ENCODE measurements at places on chromosomes 7 and 10.

- no peak for DNase-seq
These were observed 81.6 kb upstream of the CHST15 start for GRCh38 chr10:124174673-124175645.

- no peak for DNase-seq
These were observed 4.2 kb upstream of the PILRA start for GRCh38 chr7:100369105-100369504.

DNA sequence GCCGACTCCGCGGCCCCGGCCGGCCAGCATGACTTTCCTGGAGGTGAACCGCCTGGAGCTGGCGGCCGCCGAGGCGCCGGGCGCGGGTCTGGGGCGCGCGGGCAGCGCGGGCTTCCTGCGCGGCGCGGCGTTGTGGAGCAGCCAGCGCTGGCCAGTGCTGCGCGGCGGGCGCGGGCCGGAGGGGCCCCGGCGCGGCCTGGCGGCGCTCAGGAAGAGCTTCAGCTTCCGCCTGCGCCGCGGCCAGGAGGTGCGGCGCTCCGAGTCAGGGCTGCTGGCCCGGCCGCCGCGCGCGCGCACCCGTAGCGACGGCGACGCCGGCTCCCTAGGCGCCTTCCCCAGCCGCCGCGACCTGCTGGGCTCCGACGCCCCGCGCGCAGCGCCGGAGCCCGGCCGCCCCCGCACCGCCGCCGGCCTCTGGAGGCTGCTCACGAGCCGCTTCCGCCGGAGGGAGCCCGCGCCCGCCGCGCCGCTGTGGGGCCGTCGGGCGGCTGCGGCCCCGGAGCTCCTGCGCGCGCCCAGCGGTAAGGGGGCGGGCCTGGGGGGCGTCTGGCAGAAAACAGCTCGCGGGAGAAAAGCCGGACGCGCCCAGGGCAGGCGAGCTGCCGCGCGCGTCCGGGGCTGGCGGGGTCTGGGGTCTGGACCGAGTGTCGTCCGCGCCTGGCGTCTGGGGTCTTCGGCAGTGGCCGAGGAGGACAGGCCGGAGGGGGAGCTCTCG, 29.0 kb downstream of the AGAP3 start:
- DNase-seq = no peak

DNA sequence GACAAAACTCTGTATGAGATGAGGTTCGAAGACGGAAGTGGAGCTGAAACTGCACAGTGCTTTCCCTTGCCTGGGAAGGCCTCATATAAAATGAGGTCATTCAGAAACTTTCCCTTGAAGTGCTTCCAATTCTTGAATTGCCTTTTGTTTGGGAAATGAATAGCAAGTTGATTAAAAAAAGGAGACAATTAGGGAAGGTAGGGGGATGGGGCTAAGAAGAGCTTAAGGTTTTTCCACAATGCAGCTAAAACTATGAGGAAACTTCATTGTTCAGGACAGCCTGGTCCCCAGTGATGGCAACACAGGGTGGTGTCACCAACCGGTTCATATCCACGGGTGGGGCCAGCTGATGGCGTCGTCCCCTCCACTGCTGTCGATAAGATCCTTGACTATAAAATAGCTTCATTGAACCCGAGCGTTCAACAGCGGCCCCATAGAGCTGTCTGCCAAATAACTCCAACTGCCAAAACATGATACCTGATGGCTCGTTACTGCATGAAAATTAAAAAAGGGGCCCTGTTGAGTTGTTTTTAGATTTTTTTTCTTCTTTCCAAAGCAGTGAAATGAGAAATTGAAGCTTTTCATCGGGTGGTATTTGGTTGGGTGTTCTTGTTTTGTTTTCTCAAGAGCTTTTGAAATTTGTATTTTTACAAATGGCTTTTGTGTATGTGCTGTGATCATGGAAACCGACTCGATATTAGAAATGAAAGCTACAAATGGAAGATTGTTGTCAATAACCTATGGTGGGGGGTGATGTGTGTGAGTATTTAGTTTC, 2.8 kb upstream of the CELF2 start:
- no peak for DNase-seq

DNA sequence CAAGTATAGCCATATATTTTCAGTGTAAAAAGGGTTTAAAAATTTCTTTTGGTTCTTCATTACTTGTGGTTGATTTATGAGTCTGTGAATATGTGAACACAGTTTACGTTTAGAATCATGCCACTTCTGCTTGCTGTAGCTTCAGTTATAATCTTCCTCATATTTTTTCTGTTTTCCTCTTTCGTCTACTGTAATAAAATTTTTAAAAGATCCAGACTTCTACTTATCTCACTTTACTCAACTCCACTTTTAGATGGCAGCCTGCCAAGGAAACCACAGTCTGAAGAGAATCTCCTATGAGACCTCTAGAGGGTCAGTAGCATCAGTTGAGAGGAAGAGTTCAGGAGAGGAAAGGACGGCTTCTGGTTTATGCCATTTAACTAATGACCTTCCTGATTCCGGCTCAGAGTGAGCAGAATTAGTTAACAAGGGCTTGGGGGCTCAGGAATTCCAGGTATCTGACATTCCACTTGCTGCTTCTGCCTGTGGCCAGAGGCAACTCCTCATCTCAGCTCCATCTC, 21.4 kb downstream of the CREB5 start:
- DNase-seq = no peak

GRCh38 chr7:28579571-28579970, 167.3 kb downstream of the CREB5 start:
- DNase-seq = no peak

DNA sequence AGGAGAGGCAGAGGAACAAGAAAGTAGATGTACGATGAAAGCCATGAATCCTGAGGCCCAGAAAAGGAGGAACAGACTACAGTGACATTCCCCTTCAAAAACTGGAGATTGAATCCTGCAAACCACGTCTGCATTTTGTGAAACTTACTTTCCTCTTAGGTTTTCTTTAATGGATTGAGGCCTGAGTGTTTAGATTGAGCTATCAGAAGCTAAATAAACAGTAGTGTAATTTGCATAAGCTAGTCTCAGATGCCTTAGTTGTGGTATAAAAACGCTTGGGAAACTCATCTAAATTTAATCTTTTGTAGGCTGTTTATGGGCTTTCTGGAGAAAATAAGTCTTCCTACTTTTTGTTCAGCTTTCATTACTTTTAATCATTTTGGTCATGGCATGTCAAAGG, 94.8 kb upstream of the HDAC9 start:
- no peak for DNase-seq

DNA sequence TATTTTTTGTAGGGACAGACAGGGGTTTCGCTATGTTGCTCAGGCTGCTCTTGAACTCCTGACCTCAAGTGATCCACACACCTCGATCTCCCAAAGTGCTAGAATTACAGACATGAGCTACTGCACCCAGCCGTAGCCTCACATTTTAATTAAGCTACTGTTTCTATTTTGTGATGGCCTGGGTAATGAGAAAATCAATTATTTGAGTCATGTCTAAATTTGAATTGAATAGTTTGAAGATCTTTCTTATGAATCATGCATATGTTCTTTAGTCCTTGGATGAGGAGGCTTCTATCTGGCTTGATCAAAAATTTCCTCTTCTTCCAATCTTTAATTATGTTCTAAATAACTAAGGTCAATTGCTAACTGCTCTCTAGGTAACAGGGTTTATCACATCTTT, 175.0 kb downstream of the REEP3 start:
- DNase-seq = no peak

DNA sequence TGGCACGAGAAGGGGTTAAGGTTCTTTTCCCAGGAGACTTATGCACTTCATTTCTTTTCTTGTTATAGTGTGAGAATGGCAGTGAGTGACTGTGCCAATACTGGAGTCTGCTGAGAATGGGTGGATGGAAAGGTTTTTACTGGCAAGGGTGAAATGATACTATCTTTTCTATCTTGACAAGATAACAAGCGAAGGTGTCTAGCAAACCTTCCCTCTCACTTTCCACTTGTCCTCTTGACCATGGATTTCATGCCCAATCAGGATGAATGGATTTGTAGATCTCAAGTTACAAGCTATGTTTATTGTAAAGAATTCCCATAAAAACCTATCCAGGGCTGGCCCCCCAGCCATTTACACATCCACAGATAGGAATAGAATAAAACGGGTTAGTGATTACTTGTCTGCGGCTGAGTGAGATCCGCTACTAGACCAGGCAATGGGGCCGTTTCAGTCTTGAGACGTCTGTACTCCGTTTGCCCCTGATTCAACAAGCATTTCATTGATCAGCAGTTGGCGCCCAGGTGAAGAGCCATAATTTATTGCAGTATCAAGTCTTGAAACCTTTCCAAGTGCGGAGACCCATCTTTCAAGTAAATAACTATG, 152.6 kb downstream of the PRKCQ start:
- DNase-seq = no peak

- no peak for DNase-seq
These were observed 63.9 kb upstream of the ECHDC3 start for GRCh38 chr10:11678074-11678793.

- DNase-seq = no peak
These were observed 647.6 kb downstream of the TNS3 start for GRCh38 chr7:46934198-46934825.

DNA sequence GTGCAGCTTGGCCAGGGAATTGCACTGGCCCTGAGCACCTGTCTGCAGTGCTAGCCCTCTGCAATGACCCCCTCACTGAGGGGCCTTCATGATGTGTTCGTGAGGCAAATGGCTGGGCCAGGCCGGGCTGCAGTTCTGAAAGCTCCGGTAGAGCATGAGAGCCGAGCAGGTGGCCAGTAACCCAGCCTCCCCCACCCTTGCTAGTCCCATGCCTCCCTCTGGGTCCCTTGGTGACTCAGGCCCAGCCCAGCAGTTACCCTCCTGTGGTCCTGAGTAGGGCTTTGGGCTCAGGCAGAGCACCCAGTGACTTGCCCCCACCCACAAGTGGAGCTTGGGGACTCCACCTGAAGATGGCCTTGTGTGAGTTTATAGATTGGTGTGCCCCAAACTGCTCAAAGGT, 16.1 kb upstream of the CSGALNACT2 start:
- DNase-seq = no peak

GRCh38 chr7:2154831-2155230, 77.9 kb downstream of the MAD1L1 start:
- DNase-seq = no peak

DNA sequence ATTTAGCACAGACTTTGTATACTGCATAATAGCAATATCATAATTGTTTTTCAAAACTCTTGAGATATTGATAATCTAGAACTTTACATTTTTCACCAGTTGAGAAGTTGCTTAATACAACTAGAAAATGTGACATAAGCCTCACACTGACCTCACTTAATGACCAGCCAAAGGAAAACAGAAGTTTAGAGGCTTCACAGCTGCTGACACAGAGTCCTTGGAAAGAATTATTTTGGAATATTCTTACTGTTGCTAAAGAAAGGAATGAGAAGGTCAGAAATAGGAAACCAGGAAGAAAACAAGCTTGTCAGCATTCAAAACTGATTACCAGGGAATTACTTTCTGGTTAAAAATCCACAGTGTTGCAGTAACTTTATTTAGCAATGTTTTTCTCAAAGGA, 35.5 kb upstream of the WASL start:
- no peak for DNase-seq

DNA sequence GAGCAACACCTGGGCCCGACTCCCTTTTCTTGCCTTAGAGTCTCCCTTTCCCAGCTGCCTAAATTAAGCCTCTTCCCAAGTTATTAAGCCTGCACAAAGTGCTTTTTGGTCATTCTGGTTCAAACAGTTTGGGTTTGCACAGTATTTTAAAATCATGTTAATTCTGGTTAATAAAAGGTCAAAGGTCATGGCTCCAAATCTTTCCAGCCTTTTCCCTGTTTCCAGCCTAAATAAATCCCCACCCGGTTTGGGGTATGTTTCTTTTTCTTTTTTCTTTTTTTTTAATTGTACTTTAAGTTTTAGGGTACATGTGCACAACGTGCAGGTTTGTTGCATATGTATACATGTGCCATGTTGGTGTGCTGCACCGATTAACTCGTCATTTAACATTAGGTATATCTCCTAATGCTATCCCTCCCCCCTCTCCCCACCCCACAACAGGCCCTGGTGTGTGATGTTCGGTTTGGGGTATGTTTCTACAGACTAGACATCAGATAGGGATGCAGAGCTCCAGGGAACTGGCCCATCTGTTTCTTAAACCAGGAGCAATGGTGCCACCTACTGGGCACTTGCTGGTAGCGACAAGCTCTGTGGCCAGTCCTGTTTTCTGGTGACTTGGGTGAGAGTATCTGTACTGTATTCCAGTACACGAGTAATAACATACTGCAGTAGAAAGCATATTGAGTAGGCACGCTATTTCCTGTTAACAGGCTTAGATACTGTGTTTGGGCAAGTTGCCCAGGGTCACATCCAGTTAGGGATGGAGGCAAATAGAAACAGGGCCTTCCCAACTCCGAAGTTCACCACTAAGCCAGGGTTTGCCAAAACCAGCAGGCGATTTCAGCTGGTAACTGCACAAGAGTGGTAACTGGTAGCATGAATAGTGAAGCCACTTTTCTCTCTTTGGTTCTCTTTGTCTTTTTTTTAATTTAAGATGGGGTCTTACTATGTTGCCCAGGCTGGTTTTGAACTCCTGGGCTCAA, 60.6 kb upstream of the TRIM8 start:
- no peak for DNase-seq

- DNase-seq = no peak
These were observed 38.0 kb upstream of the TARP start for GRCh38 chr7:38311329-38311937.

- DNase-seq = peak; percentile 4
These were observed 109.1 kb upstream of the CTTNBP2 start for GRCh38 chr7:117982071-117983055.

DNA sequence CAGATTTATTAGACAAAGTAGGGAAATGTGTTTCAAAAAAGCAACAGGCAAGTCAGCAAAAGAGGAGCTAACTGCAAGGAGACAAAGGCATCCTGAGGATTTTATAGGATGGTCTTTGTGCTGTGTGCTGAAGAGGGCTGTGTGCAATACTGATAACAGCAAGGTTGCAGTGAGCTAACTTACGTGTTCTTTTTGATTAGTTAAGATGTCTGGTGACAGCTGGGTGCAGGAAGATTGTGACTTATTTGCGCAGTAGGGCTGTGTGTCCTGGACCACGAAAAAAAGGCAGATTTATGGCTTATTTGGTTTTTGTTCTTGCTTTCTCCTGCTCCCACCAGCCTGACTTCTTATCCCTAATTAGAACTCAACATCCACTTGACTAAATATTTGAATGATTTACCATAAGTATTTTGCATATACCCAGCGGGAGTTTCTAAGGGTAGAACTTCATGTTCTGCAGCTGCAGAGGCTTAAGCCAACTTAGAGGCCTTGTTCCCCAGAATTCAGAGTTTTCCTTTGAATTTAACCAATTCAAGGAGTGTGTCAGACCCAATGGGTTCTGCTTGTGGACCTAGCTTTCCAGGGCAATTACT, 119.0 kb downstream of the ANKRD26 start:
- DNase-seq = no peak

- DNase-seq = no peak
These were observed 285.1 kb upstream of the PHF14 start for GRCh38 chr7:10688544-10688943.

GRCh38 chr7:132386201-132386681, 190.0 kb downstream of the PLXNA4 start:
- DNase-seq = peak; percentile 18

Data from NCI-H1417 treated with DMSO at 0.1 percent for 48 hours (cell line).